ENCODE measurements at places on chromosomes 4 and X.

GRCh38 chr4:173289353-173289727, 44.8 kb downstream of the HMGB2 start:
- DNase-seq = no peak

DNA sequence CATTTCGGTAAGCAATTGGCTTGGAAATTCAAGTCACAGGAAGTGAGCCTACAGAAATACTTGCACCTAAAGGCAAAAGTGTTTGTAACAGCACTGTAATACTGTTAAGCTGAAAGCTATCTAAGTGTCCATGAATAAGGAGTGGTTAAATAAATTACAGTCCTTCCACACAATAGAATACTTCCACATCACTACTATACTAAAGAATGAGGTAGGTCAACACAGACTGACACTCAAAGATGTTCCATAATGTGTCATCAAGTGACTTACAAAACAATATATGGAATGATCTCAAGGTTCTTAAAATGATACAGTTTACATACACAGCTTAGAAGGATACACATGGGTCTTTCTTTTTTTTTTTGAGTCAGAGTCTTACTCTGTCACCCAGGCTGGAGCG, 27.0 kb downstream of the SLC10A6 start:
- no peak for DNase-seq

DNA sequence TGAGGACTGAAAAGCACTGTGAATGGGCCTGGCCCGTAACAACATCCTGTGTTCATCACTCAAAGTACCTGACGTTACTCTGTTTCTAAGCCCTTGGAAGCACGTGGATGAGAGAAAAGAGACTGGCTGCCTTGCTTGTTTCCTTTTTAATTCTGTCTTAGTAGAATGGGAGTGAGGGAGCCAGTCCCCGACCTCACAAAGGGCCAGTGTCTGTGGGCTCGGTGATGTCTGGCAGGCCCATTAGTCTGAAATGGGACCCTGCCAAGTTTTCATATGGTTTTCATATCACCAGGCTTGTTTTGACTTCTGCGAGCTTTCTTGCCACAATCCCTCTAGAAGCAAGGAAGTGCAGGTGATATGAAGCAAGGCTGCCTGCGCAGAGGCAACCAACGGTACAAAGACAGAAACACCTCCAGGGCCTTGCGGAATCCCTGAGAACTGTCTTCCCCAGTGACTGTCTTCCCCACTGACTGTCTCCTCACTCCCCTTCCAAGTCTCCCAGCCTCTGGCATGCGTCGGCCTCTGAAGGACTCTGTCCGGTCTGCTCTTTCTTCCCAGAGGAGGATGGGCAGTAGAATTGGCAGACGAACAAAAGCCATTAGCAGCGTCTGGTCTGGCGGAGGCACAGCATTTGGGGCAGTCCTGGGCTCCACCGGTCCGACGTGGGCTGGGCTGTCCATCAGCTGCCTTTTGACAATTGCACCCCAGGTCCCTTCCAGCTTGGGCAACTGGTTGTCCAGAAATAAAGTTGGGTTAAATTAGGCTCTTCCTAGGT, 20.2 kb upstream of the RASL11B start:
- DNase-seq = no peak

DNA sequence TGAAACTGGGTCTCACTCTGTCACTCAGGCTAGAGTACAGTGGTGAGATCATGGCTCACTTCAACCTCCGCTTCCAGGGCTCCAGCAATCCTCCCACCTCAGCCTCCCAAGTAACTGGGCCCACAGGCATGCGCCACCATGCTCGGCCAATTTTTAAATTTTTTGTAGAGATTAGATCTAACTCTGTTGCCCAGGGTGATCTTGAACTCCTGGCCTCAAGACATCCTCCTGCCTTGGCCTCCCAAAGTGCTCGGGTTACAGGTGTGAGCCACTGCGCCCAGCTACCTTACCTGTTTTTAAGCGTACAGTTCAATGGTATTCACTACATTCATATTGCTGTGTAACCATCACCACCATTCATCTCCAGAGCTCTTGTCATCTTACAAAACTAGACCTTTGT, 41.5 kb downstream of the ING2 start:
- DNase-seq = no peak

- no peak for DNase-seq
Measured at GRCh38 chr4:21226637-21227538, 526.6 kb downstream of the PACRGL start.

GRCh38 chr4:102789317-102789717, 28.5 kb upstream of the MANBA start:
- no peak for DNase-seq

DNA sequence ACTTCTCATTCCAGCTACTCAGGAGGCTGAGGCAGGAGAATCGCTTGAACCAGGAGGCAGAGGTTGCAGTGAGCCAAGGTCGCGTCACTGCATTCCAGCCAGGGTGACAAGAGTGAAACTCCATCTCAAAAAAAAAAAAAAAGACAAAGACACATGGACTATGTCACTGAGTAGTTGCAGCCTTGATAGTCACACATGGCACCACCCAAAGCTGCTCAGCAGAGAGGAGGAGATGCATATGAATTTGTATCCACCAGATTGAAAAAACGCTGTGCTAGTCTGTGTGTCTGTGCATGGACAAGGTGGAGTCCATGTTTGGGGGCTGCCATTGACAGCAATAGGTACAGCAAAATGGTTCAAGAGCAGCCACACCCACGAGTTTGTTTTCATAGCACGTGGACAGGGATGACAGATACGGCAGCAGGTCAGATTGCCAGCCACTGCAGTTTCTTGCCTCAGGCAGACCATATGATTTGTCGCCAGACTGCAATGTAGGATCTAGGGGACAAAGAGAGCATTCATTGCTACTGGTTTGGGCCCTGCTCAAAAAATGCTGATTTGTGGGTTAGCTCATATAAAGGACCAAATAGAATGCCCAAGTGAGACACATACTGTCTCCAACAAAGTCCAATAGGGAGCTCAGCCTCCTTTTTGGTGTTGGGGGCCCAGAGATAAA, 89.9 kb downstream of the CEP135 start:
- DNase-seq = no peak

DNA sequence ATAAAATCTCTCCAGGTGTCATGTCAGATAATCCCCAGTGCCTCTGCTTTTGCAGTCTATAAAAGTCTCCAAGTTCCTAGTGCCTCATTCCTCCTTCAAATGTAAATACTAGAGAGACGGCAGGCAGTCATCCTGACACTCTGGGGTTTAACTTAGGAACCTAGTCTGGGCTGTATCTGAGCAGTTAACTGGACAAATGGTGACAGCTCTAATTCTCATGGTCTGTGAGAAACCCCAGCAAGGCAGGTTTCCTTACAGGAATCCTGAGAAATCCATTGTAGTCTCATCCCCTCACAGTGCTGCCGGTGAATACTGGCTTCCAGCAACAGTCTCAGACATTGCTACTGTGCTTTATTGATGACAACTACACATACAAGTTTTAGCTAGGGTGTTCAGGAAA, 246.8 kb downstream of the SNCA start:
- no peak for DNase-seq

DNA sequence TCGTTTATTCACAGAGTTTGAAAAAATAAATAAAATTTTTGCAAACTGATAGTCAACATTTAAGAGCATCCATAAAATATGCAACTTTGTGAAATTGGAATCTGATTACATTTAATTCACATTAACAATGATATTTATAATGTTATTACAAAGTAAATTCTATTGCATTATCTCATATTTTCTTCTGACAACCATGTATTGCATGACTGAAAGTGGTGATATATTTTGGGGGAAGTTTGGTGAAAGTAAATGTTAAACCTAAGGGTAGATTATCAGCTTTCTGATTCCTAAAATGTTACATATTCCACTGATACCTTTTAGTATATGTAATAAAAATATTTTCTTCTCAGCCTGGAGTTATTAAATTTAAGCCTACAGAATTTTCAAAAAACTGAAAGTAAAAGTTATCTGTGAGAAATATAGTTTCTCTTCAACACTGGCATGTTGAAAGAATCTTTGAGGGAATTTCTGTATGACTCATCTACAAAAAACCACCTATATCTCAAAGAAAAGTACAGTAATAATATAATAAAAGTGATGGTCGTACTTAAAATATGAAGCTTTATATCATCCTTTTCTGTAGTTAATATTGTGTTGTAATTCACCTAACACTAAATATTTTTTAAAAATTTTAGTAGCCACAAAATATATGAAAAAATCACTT, 1179.6 kb upstream of the PCDH7 start:
- DNase-seq = no peak

DNA sequence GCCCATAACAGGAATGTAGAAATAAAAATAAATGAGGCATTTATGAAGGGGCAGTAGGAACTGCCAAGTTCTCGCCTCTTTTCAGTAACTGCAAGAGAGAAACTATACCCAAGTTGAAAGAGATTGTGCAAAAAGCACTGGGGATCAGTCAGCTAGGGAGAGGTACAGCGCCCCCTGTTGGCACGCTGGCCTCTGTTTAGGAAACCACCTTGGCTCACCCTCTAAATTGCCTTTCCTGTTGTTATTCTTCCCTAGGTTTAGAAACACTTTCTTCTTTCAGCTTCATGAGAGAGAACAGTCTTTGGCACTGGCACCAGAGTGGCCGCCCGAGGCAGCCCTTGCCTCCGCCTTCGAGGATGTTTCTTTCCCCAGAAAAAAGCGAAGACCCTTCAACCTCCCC, 348.5 kb downstream of the MID1IP1 start:
- peak; percentile 11 for DNase-seq

DNA sequence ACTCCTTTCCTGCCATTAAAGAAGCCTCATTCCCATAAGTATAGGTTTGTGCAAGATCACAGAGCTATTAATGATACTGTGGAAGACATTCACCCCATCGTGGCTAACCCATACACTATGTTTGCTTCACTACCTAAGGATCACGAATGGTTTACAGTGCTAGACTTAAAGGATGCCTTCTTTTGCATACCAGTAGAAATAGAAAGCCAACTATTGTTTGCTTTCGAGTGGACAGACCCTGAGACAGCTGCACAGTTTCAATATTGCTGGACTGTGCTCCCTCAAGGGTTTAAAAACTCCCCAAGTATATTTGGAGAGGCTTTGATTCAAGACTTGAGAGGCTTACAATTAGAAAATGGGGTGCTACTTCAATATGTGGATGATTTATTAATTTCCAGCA, 16.0 kb upstream of the PAPSS1 start:
- no peak for DNase-seq

GRCh38 chr4:75786526-75786925, 62.1 kb downstream of the USO1 start:
- no peak for DNase-seq

DNA sequence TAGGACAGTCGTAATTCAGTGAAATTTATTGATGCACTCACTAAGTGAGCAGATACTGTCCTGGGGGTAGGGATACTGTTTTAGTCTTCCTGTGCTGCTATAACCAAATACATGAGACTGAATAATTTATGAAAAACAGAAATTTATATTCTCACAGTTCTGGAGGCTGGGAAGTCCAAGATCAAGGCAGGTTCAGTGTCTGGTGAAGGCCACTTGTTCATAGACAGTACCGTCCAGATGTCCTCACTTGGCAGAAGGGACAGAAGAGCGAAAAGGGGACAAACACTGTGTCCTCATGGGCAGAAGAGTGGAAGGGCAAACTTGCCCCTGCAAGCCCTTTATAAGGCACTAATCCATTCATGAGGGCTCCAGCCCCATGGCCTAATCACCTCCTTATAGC, 45.6 kb downstream of the PGRMC2 start:
- DNase-seq = no peak

GRCh38 chr4:73761856-73762255, 21.5 kb downstream of the CXCL8 start:
- DNase-seq = no peak

GRCh38 chr4:176475067-176475466, 155.3 kb downstream of the SPCS3 start:
- DNase-seq = no peak

DNA sequence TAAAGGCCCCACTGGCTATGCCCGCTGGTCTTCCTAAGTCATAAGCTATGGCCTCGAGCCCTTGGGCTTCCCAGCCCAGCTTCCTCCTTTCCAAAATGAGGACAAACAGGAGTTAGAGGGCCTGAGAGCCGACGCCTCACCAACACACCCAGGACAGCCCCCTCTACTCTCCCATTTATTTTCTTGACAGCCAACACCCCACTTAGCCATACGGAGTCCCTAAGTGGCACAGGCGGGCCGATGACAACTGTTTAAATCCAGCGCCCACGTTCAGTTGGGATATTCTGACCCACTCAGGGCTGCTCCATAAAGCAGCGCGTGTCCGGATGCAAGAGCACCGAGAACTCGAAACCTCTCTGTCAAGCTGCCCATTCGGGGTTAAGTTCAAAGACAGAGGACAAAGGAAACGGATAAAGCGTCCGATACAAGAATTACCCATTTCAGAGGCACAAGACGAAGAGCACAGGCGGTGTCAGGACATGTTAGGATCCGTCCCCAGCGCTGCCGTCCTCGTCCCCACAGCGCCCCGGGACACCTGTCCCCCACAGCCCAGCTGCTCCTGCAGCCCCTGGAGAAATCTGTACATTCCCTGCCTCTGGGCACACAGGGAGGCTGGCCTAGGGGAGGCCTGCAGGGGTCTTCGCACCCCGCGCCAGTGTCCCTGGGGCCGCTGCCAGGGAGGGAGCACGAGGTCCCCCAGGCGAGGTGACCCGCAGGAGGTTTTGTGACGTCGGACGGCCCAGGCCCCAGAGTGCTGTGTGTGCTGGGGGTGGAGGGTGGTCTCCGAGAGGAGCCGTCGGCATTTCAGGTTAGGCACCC, 1.2 kb downstream of the PRKX start:
- DNase-seq = no peak

DNA sequence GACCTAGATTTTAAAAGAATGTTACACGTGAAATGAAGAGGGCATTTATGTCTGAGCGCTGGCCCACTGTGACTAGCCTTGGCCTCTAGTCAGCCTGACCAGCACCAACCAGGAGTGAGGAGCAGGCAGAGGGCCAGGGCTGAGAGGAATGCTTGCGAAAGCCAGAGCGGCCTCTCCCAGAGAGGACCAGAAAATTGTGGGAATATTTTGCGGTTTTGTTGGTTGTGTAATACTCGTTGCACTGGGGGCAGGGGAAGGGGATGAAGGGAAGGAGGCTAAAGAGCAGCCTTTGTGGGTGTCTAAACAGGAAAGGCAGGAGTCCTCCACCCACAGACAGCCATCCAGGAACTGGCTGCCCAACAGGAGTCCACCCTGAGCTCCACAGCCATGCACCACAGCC, 3.8 kb downstream of the GABRE start:
- peak; percentile 87 for DNase-seq

DNA sequence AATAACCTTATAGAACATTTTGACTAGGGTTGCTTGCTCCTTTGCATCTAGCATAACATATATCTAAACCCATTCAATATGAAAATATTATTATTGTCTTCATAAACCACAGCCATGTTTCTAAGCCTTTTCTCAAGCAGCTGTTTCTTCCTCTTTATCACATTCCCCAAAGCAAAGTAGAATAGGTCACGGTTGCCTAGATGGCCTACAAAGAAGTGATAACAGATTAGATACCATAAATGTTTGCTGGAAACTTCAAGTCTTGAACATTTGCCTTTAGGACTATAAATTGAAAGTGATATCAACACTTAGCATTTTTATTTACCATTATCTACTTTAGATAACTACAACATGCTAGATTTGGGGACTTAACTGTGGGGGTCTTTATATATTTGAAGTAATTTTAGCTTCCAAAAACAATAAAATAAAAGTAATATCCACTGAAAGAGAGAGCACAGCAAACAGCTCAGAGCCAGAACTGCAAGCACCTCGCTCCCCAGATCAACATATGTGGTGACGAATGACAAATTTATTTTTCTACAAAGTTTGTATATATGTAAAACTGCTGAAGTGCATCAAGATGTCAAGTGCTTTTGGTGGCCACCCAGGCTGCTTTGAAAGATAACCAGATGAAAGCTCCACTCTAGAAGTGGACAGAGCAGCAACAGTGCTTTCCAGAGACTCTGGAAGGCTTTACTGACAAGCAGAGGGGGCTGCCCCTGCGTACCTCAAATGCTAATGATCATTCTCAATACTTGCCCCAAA, 8.0 kb downstream of the HHIP start:
- no peak for DNase-seq

Data from AG09309 (cell line).